ENCODE measurements at places on chromosomes 2 and 18.

DNA sequence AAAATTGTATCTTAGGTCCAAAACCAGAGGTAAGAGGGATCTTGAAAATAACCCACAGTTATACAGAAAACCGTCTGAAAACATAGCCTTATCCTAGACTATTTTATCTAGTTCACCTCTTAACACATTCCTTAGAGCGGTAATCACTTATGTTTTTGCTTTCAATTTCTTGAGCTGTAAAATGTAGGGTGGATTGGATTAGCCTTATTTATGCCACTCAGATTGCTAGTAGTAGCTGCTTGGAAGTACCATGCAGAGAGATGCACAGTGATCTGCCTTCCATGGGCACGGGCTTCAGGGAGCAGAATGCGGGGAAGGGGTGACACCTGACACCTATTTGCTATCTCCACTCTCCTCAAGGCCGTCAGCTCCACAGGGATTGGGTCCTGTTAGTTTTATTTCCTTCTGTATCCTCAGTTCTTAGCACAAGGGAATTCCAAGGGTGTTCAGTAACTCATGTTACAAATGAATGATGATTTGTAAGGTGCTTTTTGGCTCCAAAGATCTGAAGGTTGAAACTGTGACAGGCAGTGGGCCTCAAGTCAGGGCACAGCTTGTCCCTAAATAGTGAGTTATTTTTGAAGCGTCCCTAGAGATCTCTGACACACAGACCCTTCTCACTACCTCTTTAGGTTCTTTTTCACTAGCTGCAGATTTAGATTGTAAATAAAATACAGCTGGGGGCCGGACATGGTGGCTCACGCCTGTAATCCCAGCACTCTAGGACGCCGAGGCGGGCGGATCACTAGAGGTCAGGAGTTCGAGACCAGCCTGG, 64.0 kb upstream of the PMAIP1 start:
- no peak for DNase-seq

- no peak for DNase-seq
These were observed 115.2 kb upstream of the SIX2 start for GRCh38 chr2:45124456-45124855.

DNA sequence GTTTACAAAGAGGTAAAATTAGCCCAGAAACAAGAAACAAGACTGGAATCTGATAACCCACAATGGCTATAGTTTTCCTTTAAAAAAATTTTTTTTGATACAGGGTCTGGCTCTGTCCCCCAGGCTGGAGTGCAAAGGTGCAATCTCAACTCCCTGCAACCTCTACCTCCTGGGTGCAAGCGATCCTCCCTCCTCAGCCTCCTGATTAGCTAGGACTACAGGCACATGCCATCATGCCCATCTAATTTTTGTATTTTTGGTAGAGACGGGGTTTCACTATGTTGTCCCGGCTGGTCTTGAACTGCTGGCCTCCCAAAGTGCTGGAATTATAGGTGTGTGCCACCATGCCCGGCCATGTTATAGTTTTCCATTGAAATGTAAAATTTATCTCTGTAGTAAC, 12.3 kb upstream of the PARD6G start:
- no peak for DNase-seq

- peak; percentile 15 for DNase-seq
These were observed 1.5 kb downstream of the EFR3B start for GRCh38 chr2:25043241-25043867.

- DNase-seq, result no peak
These were observed 1.8 kb downstream of the ENOSF1 start for GRCh38 chr18:710418-711300.

DNA sequence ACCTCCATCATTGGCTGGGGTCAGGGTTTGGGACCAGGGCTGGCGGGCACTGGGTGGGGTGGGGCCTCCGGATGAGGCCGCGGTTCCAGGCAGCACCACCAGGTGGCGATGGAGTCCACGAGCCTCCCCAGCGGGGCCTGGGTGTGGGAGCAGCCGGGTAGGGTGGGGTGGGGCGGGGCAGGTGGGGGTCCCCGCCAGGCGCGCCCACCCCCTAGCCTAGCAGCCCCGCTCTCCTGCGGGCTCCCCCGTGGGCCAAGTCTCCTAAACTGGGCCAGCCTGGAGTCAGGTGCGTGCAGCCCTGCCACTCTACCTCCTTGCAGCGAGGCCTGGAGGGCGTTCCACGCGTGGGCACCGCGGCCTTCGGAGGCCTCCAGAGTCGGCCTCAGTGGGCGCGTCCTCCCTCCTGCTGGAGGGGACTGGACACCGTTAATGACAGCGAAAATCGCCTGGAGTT, 187.5 kb downstream of the TWIST2 start:
- peak; percentile 28 for DNase-seq

DNA sequence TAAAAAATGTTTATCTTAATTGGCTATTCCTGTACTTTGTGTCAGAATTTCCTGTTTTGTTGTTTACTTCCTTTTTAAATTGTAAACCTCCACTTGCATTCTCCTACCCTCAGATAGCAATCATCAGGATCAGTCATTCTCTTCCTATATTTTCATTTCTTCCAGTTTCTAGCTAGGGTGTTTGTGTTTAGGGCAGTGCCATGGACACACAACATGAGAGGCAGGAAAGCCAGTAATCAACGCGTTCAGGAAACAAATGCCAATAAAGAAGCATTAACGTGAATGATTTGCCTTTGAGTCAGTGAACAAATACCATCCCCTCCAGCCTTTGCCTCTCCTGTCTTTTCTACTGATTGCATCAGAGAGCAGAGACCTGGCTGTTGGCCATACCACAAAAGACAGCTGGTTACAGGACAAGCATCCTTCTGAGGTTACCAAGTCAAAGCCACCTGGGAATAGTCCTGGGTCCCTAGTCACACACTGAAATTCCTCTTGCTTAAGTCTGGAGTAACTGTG, 56.7 kb upstream of the FHL2 start:
- no peak for DNase-seq

DNA sequence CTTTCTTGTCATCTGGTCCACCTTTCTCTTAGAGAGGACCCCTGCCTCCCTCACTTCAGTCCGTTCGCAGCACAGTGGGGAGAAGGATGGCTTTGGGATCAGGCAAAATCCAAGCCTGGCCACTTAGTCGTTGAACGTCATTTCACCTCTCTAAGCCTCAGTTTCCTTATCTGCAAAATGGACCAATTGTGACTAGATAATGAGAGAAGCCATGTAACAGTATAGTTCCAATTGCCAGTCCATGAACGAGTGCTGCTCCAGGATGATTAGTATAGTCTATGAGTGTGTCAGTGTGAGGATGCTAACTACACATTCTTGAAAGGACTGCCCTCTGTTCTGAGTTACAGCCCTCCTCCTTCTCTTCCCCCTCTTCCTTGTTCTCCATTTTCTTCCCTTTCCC, 1.1 kb downstream of the INHA start:
- no peak for DNase-seq

GRCh38 chr2:11809586-11810236, 63.3 kb downstream of the LPIN1 start:
- DNase-seq, result no peak

DNA sequence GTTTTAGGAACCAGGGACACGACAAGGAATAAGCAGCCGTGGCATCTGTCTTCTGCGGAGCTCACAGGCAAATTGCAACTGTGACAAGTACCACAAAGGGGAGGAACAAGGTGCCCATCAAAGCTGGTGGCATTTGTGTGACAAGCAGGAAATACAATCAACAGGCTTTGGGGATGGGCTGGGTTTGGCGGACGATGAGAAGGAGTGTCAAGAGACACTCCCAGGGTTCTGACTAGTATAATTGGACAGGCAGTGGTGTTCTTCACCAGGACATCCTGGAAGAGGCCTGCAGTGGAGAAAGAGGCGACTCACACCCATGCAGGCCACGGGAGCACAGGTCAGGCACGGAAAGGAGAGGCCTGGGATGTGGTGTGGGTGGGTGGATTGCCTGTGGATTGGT, 14.2 kb upstream of the SPATA3 start:
- DNase-seq, result no peak

DNA sequence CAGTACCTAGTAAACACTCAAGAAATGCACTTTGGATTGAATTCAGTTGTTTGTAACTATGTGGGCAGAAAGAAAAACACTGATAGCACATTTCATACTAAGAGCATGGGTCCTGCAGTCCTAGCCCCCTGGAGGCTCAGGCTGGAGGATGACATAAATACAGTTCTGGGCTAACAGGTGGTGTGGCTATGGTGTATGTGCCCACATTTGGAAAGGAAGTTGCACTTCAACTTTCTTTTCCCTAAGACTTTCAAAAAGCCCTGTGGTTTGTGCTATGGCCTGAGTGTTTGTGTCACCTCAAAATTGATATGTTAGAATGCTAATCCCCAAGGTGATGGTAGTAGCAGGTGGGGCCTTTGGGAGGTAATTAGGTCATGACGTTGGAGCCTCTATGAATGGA, 218.2 kb downstream of the CDCA7 start:
- DNase-seq, result no peak

- no peak for DNase-seq
These were observed 522.6 kb downstream of the CNTNAP5 start for GRCh38 chr2:124547700-124548099.

DNA sequence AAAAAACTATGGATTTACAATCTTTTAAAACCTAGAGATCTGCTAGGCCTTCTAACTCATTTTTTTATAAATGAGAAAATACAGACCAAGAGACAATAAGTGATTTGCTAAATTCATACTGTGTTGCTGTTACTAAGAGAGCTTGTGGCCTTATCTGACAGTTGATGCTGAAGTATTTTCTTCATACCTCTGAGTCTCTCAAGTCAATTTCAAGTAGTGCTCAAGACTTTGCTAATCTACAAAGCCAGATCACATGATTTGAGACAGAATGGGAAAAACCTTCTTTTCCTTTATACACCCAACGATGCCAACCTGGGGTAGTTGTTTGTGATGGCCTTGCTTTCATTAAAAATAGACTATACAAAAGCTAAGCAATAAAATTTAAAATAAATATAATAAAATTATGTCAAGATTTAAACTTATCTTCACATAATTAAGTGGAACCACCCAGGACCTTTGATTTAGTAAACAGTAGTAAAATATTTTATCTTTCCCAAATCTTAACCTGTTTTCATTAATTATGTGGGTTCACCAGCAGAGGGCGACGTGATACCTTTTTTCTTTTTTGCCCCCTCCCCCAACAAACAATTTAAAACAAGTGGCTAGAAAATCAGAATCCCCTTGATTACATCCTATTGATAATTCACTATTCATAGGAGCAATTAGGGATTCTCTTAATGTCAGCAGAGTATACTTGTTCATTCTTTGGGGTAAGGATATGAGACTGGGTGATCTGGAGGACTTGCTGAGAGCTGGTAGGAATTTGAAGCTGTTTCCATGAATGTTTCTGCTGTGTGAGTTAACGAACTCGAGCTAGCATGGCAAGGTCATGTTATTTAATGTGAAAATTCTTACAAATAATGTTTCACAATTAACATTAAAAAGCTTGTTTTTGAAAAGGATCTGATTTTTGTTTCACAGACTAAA, 49.6 kb upstream of the SLC5A7 start:
- no peak for DNase-seq

- DNase-seq, result no peak
These were observed 61.2 kb downstream of the ITGA6 start for GRCh38 chr2:172488556-172488955.

DNA sequence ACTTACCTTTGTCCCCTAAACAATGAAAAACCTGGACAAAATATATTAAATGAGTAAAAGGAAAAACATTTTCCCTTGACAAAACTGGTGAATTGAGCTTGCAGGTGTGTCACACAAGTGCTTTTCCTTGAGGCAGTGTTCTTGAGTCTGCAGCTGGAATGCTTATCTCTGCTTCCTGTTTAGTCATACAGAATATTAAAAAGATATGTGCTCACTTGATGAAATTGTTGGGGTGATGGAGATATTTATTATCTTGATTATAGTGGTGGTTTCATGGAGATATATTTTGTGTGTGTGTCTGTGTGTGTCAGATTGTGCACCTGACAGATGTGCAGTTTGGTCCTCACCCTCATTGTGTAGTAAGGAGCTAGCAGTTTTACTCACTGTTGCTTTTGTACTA, 3.3 kb downstream of the TAF1B start:
- DNase-seq, result no peak

GRCh38 chr18:10838553-10838952, 310.8 kb downstream of the PIEZO2 start:
- no peak for DNase-seq

DNA sequence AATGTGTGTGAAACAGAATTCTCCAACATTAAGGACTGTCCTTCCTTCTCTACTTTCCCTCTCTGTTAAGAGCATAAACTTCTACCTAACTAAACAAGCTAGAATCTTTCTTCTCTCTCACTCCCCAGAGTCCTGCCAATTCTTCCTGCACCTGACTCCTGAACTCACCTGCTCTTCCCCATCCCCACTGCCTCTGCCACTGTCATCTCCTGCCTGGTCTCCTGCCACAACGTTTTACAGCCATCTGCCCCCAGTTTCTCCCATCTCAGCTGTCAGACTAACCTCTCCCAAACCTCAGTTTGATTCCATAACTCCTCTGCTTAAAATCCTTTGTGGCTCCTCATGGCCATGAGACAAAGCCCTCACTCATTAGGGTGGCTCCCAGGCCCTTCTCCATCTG, 288.3 kb upstream of the FBXO11 start:
- no peak for DNase-seq

- DNase-seq, result no peak
These were observed 209.4 kb upstream of the SP5 start for GRCh38 chr2:170505631-170506275.

All from stimulated activated CD8-positive, alpha-beta memory T cell treated with anti-CD3 and anti-CD28 coated beads, Interleukin-2, amount 100 ng/mL, for 1 hour (primary cell).